ENCODE measurements at places on chromosomes 3 and 15.

DNA sequence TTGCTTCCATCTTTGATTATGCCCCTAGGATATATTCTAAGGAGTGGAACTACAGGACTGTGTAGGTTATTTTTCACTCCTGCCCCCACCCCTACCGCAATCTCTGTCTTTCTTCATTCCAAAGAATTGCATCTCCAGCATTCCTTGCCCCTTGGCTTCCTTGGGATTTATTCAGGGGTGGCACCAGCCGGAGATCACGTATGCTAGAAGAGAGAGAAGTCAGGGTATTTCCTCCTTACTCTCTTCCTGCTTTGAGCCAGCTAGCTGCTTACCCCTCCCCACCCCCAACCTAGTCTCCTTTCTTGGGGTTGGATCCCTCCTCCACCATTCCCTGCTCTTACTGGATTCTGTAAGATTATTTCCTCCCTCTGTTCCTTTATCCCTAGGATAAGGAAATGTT lies 35.0 kb upstream of the DENND4A start:
- no peak for DNase-seq

DNA sequence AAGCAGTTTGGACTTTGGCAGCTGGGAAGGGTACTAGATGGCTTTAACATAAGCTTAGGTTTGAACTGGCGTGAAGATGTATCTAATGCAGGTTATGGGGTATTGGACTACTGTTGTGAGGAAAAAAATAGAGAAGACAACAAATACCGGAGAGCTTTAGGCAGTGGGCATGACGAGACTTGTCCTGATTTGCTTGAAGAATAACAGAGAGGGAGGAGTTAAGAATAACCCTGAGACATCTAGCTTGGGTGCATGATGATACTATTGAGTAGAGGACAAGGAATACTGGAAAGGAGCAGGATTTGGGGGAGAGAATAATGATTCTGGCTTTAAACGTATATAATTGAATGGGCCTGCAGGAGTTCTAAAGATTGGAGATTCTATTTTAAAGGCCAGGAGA lies 249.5 kb upstream of the AZI2 start:
- no peak for DNase-seq

DNA sequence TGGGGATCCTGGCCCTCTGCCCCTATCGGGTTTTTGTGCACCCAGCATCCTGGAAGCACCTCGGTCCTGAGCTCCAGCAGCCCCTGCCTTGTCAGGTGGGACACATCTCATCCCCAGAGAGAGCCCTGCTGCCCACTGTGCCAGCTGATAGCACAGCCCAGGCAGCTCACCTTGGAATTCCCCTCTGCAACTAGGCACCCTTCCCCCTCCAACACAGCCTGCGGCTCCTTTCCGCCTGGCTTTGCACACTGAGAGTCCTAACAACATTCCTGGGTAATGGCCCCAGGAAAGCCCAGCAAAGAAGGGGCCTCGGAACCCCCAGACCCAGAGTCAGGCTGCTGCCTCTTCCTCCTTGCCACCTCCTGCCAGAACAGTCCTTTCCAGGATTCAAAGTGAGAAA lies 5.9 kb downstream of the HCN4 start:
- no peak for DNase-seq

DNA sequence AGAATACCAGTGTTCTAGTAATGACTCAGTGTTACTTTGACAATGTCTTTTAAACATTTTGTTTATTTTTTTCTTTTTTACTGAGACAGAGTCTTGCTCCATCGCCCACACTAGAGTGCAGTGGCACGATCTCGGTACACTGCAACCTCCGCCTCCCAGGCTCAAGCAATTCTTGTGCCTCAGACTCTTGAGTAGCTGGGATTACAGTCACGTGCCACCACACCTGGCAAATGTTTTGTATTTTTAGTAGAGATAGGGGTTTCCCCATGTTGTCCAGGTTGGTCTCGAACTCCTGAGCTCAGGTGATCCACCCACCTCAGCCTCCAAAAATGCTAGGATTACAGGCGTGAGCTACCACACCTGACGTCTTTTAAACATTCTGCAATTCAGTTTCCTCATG lies 15.7 kb downstream of the AQR start:
- no peak for DNase-seq

GRCh38 chr15:70566989-70567388 lies 196.4 kb downstream of the UACA start:
- DNase-seq = no peak

DNA sequence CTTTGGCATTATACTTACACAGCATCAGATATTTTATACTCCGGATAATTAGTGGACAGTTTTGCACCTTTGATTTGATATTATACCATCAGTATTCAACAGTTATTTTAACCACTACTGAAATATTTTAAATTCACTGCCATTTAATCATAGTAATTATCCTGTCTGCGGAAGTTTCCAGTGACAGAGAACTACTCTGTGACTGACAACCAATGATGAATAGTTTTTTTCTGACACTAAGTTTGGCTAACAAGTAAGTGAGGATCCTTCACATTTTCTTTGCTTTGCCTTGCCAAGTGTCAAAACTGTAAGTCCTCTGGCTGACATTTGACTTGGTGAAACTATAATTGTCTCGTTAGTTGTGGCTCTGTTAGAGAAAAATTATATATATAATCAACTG lies 30.5 kb upstream of the GOLGA8B start:
- DNase-seq = no peak

DNA sequence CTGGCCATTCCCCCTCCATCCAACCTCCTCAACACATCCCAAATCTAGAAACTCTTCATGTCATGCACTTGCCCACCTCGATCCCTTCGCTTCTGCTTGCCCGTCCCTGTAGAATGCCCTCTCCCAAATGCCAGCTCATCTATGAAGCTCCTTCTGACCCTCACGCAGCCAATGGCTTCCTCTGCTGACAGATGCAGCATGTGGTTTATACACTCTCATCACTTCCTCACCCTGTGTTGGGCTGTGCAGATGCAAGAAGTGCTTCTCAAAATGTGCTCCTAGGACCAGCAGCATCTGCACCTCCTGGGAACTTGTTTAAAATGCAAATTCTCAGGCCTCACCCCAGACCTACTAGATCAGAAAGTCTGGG lies 51.7 kb downstream of the SEMA5B start:
- DNase-seq = no peak

GRCh38 chr3:180983136-180983535 lies 6.4 kb downstream of the DNAJC19 start:
- DNase-seq = no peak

DNA sequence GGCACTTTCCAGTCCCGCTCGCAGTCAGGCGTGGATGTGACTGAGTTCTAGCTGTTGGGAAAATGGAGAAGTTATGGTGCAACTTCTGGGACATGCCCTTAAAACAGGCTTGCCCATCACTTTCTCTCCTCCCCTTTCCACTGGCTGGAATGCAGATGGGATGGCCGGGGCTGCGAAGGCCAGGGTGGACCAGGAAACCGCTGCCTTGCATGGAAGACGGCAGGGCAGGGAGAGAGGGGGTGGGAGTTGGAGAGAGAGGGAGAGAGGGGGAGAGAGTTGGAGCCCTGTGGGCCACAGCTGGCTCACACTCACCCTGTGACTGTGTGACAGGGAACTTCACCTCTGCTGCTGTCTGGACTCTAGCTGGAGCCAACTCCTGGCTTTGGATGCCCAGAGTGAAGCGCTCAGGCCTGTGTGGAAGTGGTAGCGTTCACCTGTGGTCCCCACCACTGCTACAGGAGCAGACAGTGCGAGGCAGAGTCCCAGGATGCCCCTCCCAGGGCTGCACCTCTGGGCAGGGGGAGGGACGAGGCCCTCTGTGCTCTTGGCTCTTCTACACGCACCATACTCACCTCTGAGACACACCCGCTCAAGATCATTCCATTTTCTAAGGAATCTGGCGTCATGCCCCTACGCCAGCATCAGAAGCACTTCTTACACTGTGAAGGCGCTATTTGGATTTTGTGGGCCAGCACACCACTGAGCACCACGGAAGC lies 36.6 kb downstream of the KLHL25 start:
- DNase-seq = no peak

GRCh38 chr15:99708563-99708962 lies 24.7 kb downstream of the LYSMD4 start:
- DNase-seq = no peak

DNA sequence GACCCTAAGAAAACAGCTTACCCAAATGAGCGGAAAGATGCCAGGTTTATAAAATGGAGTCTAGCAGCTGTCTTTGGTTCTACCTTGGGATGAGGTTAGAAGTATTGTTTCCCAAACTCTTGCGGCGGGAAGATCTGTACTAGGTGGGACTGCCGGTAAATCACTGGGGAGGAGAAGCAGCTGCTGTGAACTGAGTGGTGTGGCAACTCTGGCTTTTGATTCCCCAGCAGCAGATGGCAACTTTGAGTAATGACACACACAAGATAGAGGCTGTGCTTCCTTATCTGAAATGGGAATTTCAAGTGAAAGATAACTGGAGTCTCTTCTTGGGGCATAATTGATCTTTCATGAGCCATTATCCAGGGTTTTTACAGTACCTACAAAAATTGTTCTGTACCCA lies 184.9 kb downstream of the ATG7 start:
- no peak for DNase-seq

- DNase-seq = no peak
Observed at GRCh38 chr3:159945930-159946329, 42.7 kb upstream of the IL12A start.

DNA sequence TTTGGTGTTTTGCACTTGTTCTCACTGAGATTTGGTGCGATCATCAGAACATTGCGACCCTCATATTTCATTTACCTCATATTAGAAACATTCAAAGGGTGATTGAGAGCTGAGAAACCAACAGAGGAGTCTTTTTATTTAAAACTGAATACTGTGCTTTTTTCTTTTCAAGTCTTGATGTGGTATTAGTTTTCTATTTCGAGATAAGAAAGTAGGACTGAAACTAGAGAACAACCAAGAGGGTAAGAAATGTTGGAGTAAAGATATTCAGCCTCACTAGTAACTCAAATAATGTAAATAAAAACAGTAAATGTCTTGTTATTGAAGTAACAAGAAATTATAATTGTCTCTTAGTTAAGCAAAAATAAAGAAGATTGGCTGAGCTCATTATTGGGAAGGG lies 26.5 kb downstream of the EFHB start:
- DNase-seq = no peak

GRCh38 chr3:11304175-11304574 lies 32.0 kb downstream of the ATG7 start:
- no peak for DNase-seq

DNA sequence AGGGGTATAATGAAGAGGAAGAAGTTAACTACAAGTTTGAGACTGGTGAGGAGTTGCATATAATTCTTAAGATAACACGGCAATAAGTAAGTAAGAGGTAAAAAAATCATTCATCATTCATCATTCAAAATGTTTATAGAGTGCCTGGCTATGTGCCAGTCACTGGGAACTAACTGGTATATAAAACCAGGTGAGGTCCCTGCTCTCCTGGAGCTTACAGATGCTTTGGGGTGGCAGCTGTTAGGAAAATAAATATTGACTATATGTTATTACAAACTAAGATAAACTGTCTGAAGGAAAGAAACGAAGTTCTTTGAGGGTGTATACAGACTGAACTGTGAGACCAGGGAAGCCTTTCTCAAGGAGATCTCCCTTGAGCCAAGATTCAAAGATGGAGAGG lies 2.9 kb downstream of the CASR start:
- no peak for DNase-seq
